ENCODE measurements at places on chromosomes 2 and 18.

GRCh38 chr2:26621469-26622199, 19.5 kb downstream of the CIB4 start:
- DNase-seq = no peak

- no peak for DNase-seq
Measured at GRCh38 chr2:231364061-231364460, 31.4 kb upstream of the B3GNT7 start.

- DNase-seq = no peak
Measured at GRCh38 chr2:26757873-26758789, 6.0 kb upstream of the SLC35F6 start.

DNA sequence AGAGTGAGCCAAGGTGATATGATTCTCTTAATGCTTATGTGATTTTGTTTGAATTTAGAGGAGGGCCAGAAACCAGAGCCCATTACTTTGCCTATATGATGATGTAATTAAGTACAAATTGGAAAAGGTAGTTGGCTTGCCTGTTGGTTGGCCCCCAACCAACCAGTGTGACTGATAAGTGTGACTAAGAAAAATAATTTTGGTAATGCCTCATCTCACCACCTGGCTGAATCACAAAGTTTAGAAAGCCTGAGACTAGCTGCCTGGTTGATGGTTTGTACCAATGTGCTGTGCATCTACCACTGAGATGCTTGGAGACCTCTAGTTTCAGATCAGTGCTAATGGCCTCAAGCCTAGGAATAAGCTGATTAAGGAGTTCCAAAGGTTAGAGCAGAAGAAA, 338.7 kb downstream of the CDH2 start:
- DNase-seq = no peak

DNA sequence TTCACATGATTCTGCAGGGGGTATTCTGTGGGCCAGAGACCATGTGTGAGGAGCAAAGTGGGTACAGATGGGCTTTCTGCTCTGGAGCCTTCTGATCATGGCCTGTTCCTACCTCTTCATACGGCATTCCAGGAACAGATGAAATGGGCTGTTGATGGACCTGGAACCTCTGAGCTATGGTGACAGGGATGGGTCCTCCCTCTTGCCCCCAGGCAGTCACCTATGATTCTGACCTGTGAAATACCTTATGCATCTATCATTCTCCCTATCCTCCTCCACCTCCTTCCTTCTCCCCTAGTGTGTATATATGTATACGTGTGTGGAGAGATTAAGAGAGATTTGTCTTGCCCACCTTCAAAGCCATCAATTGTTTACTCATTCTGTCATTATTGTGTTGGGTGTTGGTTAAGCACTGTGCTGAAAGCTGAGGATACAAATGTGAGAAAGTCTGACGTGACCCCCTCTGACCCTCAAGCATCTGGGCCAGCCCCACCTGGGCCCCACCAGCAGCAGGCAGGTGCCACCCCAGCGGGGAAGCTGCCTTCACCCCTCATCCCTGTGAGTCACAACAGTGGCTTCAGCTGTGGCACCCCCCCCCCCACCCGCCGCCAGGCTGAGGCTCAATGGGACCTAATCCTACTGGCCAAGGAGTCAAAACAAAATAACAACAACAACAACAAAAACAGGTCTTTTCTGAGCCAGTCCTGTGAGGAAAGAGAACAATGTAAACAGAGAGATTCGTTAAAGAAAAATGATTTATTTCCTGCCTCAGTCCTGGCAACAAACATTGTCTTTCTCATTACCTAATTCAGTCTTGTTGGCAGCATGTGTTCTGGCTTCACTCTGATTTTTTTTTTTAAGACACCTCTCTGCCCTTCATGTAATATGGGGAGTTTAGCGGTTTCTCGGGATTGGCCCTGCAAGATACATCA, 103.8 kb upstream of the CDC42EP3 start:
- DNase-seq = peak; percentile 34

DNA sequence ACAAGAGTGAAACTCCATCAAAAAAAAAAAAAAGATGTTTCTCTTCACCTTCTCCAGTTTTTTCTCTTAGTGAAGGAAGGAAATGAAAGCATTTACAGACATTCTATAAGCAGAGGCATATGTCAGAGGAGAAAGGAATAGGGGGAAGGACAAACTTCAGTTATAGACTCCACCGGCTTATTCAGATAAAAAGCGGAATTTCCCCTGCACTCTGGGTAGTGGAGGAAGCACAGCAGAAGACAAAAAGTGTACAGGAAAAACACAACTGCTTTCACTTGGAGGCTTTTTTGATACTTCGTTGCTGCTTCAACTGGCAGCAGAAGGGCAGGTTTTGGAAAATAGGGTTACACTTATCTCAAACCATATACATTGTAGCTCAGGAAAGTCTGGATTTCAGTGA, 3.2 kb upstream of the MGAT4A start:
- DNase-seq = no peak

- no peak for DNase-seq
Measured at GRCh38 chr2:183255411-183255810, 131.2 kb downstream of the NUP35 start.

GRCh38 chr2:43675646-43676321, 445 bp downstream of the C1GALT1C1L start:
- no peak for DNase-seq

DNA sequence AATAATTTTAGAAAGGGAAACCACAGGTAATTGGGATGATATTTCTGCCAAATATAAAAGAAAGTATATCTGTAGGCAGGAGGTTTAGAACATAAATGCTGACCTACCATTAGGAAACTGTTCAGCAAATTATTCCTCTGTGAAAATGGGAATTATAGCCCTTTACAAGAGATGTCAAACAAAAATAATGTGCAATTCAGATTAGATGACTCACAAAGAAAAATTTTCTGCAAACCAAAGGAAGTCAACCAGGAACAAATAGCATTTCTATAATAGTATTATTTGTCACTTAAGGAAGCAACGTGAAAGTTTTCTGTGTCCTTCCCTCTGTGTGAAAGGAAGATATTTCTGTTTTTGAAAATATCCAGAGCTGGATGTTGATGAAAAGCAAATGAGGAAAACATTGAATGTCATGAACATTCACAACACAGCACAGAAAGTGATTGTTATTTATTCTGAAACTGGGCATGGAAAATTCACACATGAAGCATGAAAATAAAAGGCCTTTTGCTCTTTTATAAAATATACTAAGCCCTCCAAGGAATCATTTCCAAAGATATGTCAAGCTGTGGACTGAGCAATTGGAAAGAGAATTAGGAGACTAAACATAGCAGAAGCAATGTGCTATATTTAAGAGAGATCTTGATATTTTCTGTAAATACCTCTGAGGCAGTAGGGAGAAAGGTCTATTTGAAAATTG, 57.9 kb upstream of the SPHKAP start:
- DNase-seq = no peak

- no peak for DNase-seq
Measured at GRCh38 chr2:241769819-241770184, 6.8 kb upstream of the GAL3ST2 start.

GRCh38 chr2:149044500-149044899, 6.0 kb downstream of the LYPD6B start:
- no peak for DNase-seq

- DNase-seq = no peak
Measured at GRCh38 chr2:205692104-205692503, 9.8 kb downstream of the NRP2 start.

DNA sequence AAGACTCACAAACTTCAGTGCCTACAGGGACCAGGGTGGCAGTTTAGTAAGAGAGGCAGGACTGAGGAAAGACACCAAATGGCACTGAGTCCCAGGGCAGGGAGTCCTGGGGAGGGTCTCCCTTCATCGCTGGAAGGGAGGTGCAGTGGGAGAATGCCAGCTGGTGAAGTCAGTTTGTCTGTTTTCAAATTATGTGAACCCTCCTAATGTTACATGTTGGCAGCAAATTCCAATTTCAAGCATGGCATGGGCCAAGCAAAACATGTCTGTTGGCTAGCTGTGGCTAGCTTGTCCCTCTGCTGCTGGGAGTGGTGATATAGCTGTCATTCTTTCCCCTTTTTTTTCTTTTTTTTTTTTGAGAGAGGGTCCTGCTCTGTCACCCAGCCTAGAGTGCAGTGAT, 55.9 kb upstream of the HAAO start:
- no peak for DNase-seq

DNA sequence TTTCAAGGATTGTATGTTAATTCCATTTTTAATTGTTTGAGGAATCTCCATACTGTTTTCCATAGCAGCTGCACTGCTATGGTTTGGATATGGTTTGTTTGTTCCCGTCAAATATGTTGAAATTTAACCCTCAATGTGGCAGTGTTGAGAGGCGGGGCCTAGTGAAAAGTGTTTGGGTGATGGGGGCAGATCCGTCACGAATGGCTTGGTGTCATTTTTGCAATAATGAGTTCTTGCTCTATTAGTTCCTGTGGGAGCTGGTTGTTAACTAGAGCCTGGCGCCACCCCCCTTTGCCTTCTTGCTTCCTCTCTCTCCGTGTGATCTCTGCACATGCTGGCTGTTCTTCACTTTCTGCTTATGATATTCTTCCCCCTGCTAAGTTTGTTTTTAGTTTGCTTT, 71.4 kb upstream of the LDLRAD4 start:
- DNase-seq = peak; percentile 88

DNA sequence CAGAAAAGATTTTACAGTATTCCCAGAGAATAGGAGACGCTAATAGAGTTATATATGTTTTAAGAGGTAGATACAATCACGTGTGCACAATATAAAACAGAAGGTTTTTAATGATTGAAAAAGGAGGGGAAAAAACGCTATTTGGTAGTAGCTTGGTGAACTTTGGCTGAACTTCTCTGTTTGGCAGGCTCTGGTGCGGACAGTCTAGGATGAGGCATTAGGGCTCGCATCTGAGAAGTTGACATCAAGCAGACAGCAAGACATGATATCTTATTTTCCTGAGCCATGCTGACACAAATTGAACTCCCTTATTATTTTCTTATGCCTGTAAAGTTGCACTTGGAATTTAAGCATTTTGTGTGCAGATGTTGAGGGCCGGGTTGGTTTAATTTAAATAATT, 176.6 kb downstream of the EN1 start:
- DNase-seq = no peak

GRCh38 chr18:5175378-5175777, 21.7 kb downstream of the AKAIN1 start:
- DNase-seq = no peak

DNA sequence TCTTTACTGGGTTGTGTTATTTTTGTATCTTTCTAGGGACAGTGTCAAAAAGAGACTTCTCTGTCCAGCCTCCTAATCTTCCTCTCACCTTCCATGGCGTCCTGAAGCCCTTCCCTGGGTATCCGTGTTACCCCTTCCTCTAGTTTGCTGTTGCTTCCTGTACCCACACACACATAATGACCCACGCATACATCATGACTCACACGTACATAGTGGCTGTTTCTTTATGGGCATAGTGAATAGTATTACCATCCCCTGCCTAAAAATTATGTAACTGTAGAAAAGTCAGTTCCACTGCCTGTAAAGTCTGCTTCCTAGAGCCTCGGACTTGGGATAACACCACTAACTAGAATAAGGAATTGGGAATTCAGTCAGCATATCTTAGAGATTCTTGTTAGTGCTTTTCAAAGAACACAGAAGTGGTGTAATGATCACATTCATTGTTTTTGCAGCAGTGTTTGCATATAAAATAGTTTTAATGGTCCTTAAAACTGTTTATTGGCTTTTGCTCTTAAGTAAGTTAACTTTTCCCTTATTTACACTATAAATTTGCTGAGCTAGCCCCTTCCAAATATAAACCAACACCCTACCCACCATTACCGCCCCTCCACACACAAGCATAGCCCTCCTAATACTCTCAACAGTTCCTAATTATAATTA, 308.4 kb upstream of the RAB12 start:
- DNase-seq = no peak

DNA sequence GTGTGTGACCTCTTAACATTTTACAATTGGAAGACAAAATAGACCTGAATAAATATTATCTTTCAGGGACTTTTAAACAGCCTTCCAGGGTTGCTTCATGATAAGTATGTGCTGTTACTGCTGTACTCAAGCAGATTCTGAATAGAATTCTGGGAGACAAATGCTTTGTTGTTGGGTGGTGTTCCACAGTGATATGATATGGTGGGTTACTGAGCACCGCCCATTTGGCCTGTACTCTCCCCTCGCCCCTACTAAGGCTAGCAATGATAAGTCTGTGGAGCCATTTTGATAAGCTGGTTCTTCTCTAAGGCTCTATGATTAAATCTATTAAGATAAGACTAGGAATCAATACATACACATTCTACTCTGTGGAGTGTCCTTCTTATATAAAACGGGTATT, 89.8 kb upstream of the ITGA4 start:
- no peak for DNase-seq

- DNase-seq = no peak
Measured at GRCh38 chr2:8388781-8389180, 293.1 kb upstream of the ID2 start.

GRCh38 chr2:226125176-226125883, 674.3 kb downstream of the IRS1 start:
- DNase-seq = no peak

GRCh38 chr18:75125382-75126331, 83.3 kb downstream of the PTGR3 start:
- peak; percentile 54 for DNase-seq

DNA sequence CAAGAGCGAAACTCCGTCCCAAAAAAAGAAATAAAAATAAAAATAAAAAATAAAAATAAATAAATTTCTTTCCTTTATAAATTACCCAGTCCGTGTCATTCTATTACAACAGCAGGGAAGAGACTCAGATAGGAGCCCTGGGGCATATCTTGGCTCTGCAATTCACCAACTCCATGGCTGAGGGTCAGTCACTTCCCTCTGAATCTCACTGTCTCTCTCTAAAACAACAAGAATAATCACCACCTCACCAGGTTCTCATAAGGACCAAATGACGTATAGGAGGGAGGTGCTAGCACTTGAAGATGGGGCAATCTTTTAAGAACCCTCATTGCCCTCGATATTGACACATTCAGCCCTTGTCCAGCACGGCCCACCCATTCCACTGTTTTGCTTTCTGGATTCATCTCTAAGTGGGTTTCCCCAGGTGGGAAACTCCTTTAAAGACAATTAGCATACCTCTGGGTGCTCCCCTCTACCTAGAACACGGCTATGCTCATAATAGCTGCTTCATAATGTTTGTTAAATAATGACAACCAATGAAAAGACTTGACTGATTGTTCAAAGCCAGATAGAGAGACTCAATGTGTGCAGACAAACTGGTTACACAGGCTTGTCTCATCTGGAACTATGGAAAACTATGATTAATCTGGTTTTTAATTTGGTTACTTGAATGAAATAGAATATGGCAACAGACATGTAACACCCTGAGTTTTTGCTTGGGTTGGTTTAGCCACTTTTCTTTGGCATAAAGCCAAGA, 15.1 kb downstream of the MYCN start:
- no peak for DNase-seq

Measured in NCI-H1417 (cell line).